ENCODE measurements at places on chromosomes 5 and 9.

GRCh38 chr9:112258106-112258505 is 75.3 kb downstream of the PTBP3 start:
- DNase-seq = no peak

- DNase-seq = no peak
Observed at GRCh38 chr9:108634204-108634603, 221.6 kb downstream of the ACTL7B start.

DNA sequence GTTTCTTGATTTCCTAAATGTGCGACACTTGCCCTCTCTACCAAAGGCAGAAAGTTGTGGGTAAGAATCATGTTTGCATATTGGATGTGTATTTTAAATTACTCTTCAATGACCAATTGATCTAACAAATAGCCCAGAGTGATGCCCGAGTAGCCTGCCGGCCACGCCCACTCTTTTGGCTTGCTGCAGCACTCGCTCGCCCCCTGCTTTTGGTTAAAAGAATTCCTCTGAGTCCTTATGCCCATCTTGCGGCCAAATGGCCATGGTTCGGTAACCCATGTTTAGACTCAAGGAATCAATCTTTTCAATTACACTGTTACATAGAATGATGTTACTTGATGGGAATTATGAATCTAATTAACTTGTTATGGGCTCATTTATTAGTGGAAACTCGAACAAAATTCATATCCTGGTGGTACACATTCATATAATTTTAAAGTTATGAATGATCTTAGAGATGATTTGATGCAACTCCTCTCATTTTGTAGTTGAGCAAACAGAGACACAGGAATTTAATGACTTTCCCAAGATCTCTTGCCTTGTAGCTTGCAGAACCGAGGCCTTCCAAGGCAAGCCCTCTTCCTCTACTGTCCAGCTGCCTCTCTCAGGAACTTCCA is 36.5 kb downstream of the PPIC start:
- DNase-seq = peak; percentile 44

DNA sequence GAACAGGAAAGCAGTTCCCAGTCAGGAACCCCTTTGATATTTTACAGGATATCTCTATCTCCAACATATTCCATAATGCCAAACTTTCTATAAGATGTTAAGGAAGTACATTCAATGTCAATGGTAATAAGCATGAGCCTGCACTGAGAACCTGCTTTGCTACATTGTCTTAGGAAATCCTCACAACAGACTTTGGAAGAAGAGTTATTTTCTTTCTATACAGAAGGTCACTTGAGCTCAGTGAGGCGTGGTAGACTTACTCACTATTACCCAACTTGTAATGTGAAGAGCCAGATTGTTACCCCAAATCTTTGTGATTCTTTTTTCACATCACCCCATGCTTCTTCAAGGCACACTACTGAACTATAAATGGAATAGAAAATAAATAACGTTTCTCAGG is 435.9 kb downstream of the DNAH5 start:
- no peak for DNase-seq

DNA sequence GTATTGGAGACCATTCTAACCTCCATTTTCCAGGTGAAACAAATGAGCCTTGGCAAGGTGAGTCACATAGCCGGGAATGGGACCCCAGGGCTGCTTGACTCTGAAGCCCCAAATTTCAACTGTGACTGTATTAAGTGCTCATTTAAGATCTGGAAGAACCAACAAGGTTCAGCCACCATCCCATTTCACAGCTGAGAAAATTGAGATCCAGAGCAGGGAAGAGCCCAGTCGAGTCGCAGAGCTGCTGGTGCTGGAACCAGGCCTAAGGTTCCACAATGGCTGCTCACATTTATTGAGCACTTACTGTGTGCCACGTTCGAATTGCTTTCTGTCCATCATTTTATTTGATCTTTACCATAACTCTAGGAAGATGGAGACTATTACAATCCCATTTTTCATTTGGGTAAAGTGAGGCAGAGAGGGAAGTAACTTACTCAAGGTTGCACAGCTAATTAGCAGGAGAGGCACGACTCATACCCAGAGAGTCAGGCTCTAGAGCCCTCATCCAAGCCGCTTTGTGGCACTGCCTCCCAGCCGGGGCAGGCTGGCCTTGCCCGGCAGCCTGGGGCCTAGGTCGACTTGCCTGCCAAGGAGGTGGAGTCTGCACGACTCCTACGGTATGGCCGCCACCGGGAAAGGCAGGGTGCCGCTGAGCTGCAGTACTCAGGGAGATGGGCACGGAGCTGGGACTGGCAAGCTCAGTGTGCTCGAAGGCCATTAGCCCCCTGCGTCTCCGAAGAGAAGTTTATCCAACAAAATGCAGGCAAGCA is 4.3 kb upstream of the NTNG2 start:
- no peak for DNase-seq

DNA sequence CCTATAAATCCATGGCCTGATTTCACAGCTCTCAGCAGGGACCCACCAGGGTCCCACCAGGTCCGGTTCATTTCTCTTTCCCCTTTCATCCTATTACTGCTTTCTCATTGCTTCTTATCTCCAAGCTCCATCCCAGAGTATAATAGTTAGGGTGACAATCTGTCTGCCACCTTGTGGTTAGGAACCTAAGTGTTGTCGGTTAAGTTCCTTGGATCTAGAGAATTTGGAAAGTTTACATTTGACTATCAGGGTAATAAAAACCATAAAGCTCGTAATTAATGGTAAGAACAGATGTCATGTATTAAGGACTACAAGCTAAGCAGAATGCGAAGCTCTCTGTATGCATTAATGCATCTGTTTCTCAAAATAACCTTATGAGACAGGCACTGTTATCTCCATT is 259.1 kb downstream of the SH3GL2 start:
- DNase-seq = no peak

DNA sequence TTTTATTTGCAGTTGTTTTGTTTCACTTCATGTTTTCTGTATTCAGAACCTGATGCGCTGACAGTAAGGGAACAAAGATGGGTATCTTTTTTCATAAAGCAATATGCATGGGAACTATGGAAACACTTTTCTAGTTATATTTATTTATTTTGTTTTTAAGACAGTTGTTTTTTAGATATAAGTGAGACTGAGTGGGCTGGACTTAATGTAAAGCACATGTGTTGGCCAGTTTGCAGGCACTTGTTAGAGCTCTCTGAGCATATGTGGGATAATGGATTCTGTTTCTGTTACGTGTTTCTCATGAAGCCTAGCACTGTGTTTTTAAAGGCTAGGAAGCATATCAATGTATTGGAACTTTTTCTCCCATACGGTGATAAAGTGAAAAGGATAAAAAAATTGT is 164.1 kb downstream of the PRR16 start:
- no peak for DNase-seq

DNA sequence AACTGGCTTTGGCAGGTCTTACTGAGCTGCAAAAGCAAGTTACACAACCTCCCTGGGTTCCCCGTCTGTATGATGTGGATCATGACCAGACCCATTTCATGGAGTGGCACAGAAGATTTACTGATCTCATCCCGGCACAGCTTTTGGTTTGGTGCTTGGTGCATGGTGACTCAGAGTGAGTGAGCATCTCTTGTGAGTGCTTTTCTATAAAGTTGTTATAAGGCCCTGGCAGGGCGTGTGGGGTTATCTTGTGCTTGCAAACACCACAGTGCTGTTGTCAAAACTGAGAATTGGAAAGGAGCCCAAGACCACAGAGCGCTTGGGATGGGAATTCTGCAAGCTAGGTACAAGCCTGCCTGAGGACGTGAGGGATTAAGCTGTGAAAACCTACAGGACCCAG is 425.2 kb downstream of the GADD45G start:
- no peak for DNase-seq

- DNase-seq = peak; percentile 48
Observed at GRCh38 chr5:56457887-56458812, 225.0 kb upstream of the ANKRD55 start.

GRCh38 chr5:137613554-137614265 is 114.6 kb upstream of the SPOCK1 start:
- no peak for DNase-seq

DNA sequence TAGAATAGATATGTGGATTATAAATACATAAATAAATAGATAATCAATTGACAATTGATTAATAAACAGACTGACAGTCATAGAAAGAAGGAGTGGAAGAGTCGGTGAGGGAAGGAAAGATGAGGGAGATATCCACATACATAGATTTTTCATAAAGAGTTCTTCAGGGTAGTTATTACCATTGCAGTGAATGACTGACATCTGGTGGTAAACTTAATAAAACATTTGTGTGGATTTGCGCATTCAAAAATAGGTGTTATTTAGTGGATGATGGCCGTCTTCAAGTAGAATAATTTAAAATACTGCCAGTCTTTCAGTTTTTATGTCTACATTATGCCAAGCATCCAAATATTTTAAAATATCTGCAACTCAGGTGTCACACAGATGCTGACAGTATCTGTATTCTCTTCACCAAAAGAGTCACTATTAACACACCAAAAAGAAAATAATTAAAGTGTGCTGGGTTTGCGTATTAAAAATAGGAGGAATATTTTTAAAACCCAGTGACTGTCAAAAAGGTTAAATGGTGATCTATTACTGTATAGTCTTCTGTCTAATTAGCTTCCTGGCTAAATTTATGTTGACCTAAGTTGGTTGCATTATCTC is 78.8 kb downstream of the GIN1 start:
- no peak for DNase-seq

Measured in Right ventricle myocardium superior (tissue), 1 donor.